ENCODE measurements at places on chromosomes 2 and 18.

DNA sequence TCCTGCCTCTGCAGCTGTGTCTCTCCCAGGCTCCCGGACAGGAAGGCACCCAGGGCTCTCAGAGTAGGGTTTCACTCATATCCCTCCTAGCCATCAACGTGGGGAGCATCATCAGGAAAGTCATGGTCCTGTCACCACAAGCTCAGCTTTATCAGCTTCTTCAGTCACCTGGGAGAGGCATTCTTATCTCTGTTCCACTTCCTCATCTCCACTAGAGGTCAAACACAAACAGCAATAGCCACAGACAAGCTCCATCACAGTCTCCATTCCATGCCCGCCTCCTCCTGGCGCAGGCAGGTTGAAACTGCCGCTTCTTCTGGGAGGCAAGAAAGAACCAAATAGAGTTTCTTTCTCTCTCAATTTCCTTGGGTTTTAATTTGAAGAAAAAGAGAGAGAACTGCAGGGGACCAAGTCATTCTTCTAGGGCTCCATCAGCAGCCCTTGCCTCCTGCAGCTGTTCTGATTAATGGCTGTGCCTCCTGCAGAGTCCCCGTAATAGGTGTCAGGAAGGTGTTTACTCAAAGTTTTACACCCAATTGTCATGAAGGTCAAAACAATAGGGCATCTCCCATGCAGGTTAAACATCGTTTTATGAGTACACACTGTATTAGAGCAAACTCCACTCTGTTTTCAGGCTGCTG, 377.9 kb downstream of the TMEM182 start:
- no peak for DNase-seq

- DNase-seq = no peak
Observed at GRCh38 chr2:197089655-197090054, 163.1 kb upstream of the PGAP1 start.

DNA sequence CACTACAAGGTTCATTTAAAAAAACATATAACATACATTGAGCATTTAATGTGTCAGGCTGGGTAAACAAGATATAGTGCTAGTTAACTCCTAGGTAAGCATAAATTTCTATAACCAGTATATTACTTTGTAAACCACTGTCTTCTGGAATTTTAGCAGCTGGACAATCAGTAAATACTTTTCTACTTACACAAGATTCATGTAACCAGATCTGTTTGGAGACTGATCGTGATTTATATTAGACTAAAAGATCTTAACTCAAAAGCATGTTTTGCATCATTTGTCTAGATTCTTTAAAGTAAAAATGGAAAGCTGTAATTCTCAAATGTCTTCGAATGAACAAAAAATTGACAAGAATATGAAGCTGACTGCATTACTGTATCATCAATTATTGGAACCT, 941 bp upstream of the SGO2 start:
- no peak for DNase-seq

GRCh38 chr2:129713337-129713736, 266.1 kb upstream of the RAB6C start:
- no peak for DNase-seq

DNA sequence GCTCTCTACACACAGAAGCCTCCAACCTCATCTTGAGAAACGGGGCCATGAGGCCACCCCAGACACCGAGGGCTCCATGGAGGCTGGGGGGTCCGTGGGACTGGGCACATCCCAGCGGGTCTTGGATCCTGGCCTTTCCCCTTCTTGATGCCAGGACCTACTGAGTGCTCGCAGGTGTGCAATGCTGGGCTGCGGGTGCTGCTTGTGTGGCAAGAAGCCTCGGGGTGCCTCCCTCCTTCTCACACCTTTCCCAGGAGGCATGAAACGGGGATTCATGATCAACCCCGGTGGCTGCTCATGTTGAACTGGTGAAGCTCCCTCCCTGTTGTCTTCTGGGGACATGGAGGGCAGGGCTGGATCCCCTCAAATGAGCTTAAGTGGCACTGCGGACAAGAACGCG, 2.0 kb upstream of the BUB1 start:
- DNase-seq = no peak

DNA sequence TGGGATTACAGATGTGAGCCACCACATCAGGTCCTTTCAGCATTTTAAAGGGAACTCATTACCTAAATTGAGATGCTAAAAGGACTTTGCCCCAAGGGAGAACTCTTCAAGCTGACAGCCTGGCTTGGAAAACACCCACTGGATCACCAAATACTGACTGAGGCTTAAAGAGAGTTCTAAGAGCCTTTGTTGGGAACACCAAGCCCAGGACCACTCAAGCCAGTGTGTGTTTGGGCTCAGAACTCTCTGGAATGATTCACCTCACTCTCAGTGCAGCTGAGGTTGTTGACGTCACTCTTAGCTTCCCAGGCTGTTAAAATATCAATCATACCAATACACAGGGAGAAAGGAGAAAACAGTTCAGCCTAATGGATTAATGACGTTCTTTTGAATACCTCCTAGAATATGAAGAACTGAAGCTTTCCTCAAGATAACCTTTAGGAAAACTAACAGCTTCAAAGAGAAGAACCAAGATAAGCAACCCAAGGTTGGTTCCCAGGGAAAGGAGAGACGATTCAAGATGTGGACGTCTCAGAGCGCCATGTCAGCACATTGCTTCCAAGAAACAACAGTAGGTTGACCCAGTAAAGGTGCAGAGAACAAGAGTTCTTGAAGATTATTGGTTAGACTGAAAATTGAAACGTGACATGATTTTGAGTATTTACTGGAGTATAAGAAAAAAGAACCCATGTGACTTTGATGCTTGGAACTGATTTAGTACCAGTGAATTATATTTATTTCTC, 48.0 kb upstream of the MGAT4A start:
- DNase-seq = no peak

DNA sequence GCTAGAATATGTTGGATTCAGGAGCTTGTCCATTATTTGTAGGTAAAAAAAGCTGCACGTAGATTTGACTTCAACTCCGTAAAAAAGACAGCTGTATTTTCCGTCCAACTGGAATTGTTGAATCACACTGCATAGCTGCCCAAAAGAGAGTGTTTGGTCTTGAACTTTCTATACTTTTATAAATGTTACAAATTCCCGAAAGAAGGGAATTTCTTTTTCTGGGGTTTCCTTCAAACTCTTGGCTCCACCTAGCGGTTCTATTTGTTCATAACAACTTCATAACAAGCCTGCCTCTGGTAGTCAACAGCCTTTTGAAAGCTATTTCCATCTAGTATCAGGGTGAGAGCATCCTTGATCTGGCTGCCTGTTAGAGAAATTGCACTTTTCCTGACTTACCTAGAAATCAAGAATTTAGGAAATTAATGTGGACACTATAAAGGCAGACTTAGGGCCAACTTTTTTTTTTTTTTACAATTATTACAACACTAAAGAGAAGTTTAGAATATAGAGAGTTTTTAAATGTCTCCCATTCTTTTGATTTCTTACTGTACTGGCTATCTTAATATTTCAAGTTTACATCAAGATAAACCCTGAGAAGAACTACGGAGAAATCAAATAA, 48.1 kb downstream of the TMEM185B start:
- no peak for DNase-seq

GRCh38 chr2:190199109-190199508, 120.5 kb downstream of the HIBCH start:
- no peak for DNase-seq

DNA sequence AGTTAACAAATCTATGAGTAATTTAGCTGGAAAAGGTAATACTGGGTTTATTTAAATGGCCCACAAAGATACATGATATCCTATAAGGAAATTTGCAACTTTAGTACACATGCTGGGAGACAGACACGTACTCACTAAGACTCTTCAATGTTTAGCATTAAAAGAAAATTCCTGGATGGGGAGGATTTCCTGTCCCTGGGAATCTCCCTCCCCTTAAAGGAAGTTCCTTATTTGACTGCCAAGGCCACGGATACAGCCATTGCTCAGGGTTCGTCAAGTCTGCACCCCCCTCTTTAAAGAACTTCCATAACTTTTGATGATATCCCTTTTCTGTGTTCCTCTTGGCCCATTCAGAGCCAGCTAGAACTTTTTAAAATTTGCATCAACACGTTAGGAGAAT, 267.6 kb downstream of the CD226 start:
- DNase-seq = no peak

GRCh38 chr2:169909376-169909775, 82.1 kb downstream of the UBR3 start:
- no peak for DNase-seq

Data from stimulated activated CD8-positive, alpha-beta memory T cell treated with anti-CD3 and anti-CD28 coated beads, Interleukin-7, amount 100 ng/mL, for 24 hours (primary cell).